NCI-H1694 (cell line): ENCODE measurements at places on chromosomes 5 and 9.

DNA sequence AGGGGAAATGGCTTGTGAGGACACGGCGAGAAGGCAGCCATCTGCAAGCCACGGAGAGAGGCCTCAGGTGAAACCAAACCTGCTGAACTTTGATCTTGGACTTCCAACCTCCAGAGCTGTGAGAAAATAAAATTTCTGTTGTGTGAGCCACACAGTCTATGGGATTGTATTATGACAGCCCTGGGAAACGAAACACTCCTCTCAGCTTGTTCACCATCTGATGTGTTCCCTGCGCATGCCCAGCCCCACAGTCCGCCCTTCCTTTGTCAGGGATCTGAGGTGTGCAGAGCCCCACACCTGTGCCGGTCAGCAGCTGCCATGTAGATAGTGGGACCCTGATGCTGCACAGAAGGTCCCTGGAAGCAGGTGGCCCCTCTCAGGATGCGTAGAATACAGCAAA lies 34.1 kb downstream of the PLPP7 start:
- no peak for DNase-seq

DNA sequence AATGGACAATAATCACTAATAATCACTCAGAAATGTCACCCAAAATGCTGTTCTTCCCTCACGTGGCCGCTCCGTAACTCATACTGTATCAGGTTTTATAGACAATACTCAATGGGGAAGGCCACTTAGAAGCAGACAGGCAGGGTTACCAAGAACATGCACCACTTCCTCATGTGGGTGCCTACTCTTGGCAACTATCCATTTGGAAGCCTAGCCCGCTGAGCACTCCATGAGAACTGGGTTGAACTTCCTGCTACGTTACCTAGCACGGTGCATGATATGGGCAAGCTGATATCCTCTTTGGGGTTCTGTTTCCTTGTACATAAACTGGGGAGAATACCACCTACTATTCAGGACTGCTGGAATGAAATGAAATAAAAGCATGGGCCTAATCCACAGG lies 14.3 kb downstream of the DAP start:
- DNase-seq = no peak

- DNase-seq = no peak
These were observed 27.8 kb upstream of the ARAP3 start for GRCh38 chr5:141709699-141710267.

DNA sequence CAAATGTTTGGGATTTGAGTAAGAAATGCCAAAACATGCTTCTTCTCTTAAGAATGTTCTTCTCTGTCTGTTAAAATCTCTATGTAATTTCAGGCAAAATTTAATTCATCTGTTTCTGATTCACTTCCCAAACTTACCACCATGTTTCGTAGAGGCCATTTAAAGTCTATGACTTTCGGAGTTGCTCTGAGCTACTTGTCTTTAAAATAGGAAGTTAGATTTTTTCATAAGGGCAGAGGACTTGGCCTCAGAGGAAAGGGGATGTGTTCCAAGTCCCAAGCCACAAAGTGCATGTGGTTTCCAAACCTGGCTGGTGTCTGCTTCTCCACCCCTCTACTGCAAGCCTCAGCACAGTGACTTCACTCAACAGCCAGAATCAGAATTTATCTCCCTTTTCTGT lies 111.3 kb upstream of the ADRA1B start:
- no peak for DNase-seq

- no peak for DNase-seq
These were observed 14.5 kb upstream of the AUH start for GRCh38 chr9:91376239-91376638.

DNA sequence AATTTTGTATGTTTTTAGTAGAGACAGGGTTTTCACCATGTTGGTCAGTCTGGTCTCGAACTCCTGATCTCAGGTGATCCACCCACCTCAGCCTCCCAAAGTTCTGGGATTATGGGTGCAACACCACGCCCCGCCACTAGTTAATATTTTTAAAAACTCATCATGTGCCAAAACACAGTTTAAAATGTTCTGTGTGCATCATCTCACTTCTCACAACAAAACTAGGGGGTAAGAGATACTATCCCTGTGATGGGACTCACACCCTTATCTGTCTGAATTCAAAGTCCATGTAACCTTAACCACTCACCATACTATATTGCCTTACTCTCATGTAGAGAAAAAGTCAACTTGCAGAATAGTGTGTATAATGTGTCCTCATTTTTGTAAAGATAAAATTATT lies 2.6 kb downstream of the PKD2L2 start:
- DNase-seq = no peak

- no peak for DNase-seq
These were observed 1.5 kb upstream of the NSMF start for GRCh38 chr9:137460363-137461315.

- no peak for DNase-seq
These were observed 159.9 kb downstream of the NTRK2 start for GRCh38 chr9:84829471-84829870.

- peak; percentile 18 for DNase-seq
These were observed 3.6 kb downstream of the TMEM252 start for GRCh38 chr9:68536876-68537615.

DNA sequence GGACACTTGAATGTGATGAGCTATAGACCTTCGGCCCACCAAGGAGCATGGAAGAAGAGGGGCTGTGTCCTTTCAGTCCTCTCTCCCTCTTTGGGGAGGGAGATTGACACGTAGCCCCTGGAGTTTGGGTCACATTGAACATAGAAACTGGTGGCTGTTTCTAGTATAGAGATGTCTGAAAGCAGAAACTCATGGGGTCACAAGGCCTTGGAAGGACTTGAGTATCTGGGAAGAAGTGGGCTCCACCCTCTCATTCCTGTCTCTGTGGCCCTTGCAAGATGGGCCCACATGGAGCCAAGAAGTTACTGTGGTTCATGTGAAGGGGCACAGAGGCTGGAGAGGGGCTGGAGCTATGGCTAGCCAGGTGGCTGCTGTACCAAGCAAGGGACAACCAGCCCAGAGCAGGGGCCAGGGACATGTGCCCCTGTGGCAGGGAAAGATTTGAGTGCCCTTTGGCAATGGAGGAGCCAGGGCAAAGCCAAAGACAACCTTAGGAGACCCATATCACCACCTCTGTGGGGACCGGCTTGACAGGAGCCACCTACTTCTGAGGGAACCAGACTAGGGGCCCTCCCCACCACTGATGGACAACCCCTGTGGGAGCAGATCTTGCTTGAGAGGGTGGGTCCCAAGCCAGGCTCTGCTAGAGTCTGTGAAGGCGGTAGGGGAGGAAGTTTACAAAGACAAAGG lies 12.8 kb upstream of the ANGPTL2 start:
- DNase-seq = no peak

- DNase-seq = no peak
These were observed 2.2 kb downstream of the FBXL7 start for GRCh38 chr5:15502208-15502607.

DNA sequence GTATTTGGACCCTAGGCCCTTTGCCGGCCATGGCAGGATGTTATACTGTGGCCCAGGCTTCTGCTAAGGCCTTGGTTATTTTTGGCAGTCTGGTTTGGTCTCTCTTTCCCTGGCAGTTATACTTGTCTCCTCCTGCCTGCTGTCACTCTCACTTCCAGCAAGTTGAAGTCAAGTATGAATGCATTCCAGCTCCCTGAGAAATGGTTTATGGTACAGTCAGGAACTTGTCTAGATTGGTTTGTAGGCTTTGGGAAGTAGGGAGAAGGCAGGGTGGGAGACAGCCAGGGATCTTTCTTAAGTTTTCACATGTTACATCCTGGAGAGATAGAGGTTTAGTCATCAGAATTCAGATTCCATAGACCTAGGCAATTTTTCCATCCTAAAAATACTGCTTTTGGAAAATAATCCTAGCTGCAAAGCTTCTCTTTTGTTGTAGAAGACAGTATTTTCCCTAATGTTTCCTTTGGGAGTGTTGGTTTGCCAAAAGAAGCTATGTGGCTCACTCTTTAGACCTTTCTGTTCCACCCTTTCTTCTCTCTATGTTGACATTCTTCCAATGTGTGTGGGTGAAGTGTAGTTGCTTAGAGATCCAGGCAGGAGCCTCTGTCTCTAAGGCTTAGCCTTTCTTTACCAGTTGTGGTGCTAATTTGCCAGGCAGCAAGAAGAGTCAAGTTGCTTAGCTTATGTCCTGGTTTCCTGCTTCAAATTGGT lies 2.5 kb upstream of the KDM3B start:
- no peak for DNase-seq

DNA sequence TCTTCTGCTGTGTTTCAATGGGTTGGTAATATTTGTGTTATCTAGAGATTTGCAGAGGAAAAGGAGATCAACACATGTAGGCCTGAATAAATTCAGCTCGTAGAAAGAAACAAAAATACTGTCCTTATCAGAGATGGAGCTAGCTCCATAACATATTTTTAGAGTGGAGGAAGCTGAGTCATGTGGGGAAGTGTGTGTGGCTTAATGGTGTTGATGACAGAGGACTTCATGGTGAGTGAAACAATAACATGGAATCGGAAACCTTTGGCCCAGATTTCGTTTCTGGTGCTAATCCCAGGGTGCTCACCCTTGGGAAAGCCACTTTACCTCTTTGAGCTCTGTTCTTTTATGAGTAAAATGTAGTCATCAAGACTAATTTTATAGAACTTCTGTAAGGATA lies 825.0 kb downstream of the TLR4 start:
- no peak for DNase-seq

GRCh38 chr5:13591621-13592020 lies 352.9 kb downstream of the DNAH5 start:
- DNase-seq = no peak

DNA sequence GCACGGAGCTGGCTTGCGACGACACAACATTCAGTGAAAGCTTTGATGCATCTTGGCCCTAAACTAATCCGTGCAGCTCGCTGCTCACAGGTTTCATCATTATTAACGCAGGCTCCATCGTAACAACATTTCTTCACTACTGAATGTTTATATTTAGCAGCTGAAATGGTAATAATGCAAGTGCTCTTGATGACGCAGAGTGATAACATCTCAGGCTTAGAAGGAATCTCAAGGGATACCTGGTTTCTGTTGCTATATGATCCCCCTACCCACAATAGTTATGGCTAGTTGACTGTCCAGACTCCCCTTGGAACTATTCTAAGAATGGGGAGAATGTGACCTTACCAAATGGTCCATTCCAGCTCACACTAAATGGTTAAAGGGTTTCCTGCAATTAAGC lies 36.2 kb downstream of the C5 start:
- DNase-seq = no peak

GRCh38 chr5:114390431-114390830 lies 28.6 kb downstream of the KCNN2 start:
- no peak for DNase-seq

DNA sequence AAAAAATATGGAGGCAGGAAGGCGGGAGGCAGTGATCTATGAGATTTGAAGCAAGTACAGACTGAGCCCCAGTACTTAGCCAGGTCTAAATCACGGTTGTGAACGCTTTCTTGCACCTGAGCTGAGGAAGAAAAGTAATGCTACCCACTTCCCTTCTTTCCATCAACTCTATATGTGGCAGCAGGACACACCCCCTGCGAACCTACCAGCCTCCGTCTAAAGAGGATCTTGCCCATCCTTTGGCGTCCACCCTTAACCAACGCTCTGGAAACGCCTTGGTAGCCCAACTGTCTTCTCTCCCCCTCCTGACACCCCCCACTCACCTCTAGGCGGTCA lies 545 bp downstream of the HMGCS1 start:
- no peak for DNase-seq

DNA sequence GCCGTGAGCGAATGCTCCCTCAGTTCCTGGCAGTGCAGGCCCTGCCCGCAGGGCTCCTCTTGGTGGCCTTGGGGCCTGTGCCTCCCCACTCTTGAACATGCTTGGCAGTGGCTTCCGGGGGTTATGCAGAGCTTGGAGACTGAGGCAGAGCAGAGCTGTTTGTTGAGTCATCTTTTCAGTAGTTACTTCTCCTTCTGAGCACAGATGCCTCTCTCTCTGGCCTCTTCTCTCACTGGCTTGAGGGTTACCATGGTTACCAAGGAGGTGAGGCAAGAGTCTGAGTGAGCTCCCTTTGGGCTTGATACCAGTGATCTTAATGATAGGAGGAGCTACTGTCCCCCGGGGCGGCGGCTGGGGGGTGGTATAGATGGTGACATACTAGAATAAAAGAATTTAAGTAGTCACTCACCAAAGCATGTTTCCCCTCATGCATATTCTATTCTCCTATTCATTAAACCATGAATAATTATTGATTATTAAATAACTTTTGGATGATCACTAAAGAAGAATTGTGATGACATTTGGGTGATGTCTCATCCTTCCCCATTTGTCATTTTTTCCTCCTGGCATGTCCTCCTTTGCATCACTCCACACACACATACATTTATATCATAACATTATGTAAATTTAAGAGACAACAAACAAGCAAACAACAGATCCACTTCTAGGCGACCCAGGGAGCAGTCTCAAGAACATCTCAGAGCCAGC lies 111.1 kb downstream of the ARHGAP26 start:
- no peak for DNase-seq

GRCh38 chr5:169074839-169075238 lies 226.1 kb downstream of the SLIT3 start:
- DNase-seq = no peak

- DNase-seq = no peak
These were observed 46.3 kb downstream of the NNT start for GRCh38 chr5:43649256-43649655.

DNA sequence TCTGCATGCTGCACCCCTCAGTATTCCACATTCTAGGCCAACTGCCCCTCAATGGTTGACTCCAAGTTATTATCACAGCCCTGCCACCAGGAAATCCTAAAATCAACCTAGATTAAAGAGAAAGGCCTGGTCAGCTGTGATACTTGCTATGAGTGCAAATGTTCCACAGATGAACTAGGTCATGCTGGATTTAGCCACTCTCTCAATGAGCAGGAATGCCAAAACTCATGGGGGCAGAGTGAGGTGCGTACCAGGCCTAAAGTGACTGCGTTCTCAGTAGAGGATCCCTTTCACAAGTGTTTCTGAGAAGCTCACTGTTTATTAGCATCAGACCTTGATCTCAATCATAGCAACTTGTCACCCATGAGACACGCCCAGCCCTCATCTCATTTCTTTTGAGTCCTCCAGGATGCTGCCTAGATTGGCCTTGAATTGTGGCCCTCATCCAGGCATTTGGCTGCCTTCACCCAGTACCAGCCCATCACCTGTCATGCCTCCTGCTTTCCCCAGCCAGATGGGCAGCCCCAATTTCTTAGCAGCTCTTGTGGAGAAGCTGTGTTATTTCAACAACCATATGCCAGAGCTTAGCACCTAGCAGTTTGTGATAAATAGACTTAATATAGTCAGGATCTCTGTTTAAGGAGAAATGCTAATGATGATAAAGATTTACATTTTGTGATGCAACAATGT lies 383.9 kb downstream of the CTNND2 start:
- DNase-seq = peak; percentile 22

- no peak for DNase-seq
These were observed 27.3 kb upstream of the DAP start for GRCh38 chr5:10788358-10788757.

- DNase-seq = no peak
These were observed 223.9 kb upstream of the KLF4 start for GRCh38 chr9:107713470-107713869.

- no peak for DNase-seq
These were observed 246.4 kb downstream of the FAM114A2 start for GRCh38 chr5:153792305-153792704.

- no peak for DNase-seq
These were observed 26.9 kb downstream of the ZNF484 start for GRCh38 chr9:92850898-92851297.

- DNase-seq = no peak
These were observed 5.0 kb upstream of the RNF44 start for GRCh38 chr5:176542135-176542595.

GRCh38 chr5:148831590-148832565 lies 5.5 kb downstream of the ADRB2 start:
- no peak for DNase-seq

GRCh38 chr5:23627976-23628375 lies 120.6 kb downstream of the PRDM9 start:
- DNase-seq = no peak
